Trophoblast cell (in vitro differentiated cells and primary cell): ENCODE measurements at places on chromosomes 3 and 15.

DNA sequence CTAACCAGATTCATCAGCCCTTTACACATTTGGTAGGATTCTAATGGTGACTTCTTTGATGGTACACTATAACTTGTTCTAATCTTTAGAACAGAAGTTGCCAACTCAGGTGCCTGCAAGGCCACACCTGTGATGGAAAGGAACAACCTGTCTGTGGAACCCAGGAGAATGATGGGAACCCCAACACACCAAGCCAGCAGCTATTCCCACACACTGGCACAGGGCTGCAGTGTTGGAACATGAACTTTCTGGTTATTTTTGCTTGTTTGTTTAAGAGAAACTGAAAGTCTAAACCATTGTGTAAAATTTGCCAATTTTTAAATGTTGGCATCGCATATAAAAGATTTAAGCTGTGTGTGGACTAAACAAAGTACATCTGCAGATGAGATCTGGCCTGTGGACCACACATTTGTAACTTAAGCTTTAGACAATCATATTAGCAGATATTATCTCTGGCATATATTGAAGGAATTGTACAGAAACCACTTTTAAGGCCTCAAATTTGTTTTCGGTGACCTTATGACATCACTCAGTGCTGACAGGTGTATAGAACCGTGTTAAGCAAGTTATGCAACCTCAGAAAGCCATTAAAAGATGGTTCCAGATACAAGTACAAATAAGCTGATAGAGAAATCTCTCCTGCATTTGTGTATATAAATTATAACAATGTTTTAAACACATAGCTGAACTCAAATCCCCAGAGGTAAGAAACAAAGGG, 242.9 kb downstream of the SLC9A9 start:
- H3K4me3 ChIP-seq, result no peak overlapping the region
- H3K27ac ChIP-seq, result no peak overlapping the region
- H3K4me1 ChIP-seq, result peaks cover 2% of the 10 kb centered on the region
- no peak for DNase-seq
- no peaks in the 10 kb centered on the region for H3K36me3 ChIP-seq

DNA sequence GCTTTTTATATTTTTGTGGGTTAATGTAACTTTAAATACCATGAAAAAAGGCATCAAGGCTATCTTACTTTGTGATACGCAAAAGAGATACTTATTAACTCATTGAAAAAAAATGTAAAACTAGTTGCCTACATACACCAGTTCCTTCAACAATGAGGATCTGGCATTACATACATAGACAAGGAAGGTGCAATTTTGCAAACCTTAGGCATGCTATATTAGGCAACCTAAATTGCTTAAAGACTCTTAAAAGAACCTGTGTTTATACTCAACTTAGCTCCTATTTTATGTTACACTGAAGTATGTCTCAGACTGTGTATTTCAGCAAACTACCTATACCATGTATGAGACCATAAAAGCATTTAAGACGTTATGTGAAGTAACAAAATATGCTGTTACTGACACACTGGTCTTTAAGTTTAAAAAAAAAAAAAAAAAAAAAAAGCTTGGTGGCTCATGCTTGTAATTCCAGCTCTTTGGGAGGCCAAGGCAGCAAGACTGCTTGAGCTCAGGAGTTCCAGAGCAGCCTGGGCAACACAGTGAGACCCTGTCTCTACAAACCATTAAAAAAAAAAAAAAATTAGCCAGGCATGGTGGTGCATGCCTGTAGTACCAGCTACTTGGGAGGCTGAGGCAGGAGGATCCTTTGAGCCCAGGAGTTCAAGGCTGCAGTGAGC, 9.1 kb downstream of the TASOR start:
- no peak overlapping the region for H3K4me3 ChIP-seq
- H3K4me1 ChIP-seq, result no peaks in the 10 kb centered on the region
- no peak overlapping the region for H3K27ac ChIP-seq
- DNase-seq, result peak; percentile 50

- H3K27ac ChIP-seq, result no peak overlapping the region
- no peaks in the 10 kb centered on the region for H3K27me3 ChIP-seq
- H3K36me3 ChIP-seq, result peaks cover 25% of the 10 kb centered on the region
These were observed 9.3 kb downstream of the PLA2G4B start for GRCh38 chr15:41847981-41848380.

- no peak for DNase-seq
- H3K27ac ChIP-seq, result no peak overlapping the region
- peaks cover 2% of the 10 kb centered on the region for H3K36me3 ChIP-seq
- H3K4me1 ChIP-seq, result peaks cover 7% of the 10 kb centered on the region
These were observed 801 bp upstream of the NGRN start for GRCh38 chr15:90264671-90265070.

- no peak overlapping the region for H3K4me3 ChIP-seq
- no peak for DNase-seq
- no peak overlapping the region for H3K27ac ChIP-seq
- H3K36me3 ChIP-seq, result peaks cover 44% of the 10 kb centered on the region
These were observed 10.6 kb downstream of the RPL32 start for GRCh38 chr3:12830785-12831156.
